ENCODE measurements at places on chromosomes 16 and 17.

GRCh38 chr17:59427996-59428395, 96.5 kb downstream of the YPEL2 start:
- peak; percentile 70 for DNase-seq

DNA sequence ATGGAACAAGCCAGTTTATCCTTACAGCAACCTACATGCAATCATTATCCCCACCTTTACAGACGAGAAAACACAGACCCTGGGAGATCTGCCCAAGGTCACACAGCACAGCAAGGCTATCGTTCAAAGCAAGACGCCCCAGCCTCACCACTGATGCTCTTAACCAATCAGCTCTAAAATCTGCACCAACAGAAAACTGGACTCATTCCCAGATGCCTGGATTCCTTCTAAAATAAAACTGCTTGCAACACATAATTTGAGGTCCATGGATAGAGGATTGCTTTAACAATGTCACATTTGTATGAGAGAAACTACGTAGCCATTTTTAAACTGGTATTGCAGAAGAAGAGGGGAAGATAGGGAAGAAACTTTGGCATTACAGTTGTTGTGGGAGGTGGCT, 6.8 kb downstream of the COTL1 start:
- DNase-seq, result peak; percentile 69

- DNase-seq, result no peak
These were observed 101.3 kb downstream of the ZFHX3 start for GRCh38 chr16:72946474-72947194.

GRCh38 chr17:74182041-74182723, 21.3 kb upstream of the RPL38 start:
- no peak for DNase-seq

GRCh38 chr17:77830816-77831473, 127.6 kb upstream of the TNRC6C start:
- no peak for DNase-seq

- DNase-seq, result no peak
These were observed 864 bp upstream of the CTCF start for GRCh38 chr16:67561501-67561823.

GRCh38 chr17:45676695-45677094, 107.4 kb upstream of the CRHR1 start:
- no peak for DNase-seq

DNA sequence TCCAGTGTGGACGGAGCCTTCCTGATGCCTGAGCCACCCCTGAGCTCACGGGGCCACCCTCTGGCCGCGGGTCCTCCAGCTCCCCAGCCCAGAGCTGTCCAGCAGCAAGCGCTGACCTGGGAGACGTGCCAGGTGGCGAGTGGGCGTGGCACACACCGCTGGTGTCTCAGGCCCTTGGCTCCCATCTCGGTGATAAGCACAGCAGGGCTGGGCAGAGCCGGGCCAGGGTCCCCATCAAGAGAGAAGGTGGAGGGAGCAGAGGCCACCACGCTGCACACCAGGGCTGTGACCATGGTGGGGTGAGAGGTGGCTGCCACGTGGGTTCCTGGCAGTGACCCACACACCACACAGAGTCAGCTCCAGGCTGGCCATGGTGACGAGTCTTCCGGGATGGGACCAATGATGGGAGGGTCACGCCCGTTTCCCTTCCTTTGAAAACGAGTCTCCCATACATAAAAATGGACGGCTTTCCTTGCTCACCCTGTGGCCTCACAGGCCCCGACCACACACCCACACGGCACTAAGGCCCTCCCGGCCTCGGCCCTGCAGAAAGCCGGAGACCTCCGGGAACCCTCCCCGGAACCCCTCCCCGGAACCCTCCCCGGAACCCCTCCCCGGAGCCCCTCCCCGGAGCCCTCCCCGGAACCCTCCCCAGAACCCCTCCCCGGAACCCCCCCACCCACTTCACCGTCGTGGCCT, 16.8 kb downstream of the UTS2R start:
- DNase-seq, result no peak

Measured in AG10803 (cell line).